ENCODE measurements at places on chromosomes 2 and 18. TPM values are rescaled to one million over a fixed set of nuclear protein-coding genes. Genes with fewer than 3 reads are reported as not detected.

The OTX1 gene
- total RNA-seq, result not detected

The SLC4A5 gene
- total RNA-seq, result 10.9 TPM

The TFPI gene
- total RNA-seq, result not detected

DNA sequence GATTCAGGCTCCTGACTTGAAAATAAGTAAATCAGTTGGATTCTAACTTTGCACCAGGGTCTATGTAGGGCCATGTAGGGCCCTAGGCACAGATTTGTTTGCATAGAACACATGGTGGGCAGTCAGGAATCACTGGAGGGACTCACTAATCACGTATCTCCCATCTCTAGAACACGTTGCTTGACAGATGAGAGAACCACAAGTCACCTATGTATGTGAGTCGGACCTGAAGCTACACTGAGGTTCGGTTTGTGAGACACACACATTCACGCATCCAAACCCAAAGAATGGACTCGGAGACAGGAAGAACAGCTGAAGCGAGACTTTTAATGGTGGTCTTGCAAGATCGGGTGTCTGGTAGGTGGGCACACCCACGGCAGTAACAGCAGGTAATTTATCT lies 157.0 kb downstream of the ZNF516 start:
- DNase-seq, result no peak

GRCh38 chr2:103007086-103007485 lies 245.3 kb downstream of the TMEM182 start:
- DNase-seq, result no peak

Measured in CD4-positive, alpha-beta memory T cell (primary cell).